Glutamatergic neuron (in vitro differentiated cells): ENCODE measurements at places on chromosomes 3 and 15. TPM values are rescaled to one million over a fixed set of nuclear protein-coding genes. Genes with fewer than 3 reads are reported as not detected.

DNA sequence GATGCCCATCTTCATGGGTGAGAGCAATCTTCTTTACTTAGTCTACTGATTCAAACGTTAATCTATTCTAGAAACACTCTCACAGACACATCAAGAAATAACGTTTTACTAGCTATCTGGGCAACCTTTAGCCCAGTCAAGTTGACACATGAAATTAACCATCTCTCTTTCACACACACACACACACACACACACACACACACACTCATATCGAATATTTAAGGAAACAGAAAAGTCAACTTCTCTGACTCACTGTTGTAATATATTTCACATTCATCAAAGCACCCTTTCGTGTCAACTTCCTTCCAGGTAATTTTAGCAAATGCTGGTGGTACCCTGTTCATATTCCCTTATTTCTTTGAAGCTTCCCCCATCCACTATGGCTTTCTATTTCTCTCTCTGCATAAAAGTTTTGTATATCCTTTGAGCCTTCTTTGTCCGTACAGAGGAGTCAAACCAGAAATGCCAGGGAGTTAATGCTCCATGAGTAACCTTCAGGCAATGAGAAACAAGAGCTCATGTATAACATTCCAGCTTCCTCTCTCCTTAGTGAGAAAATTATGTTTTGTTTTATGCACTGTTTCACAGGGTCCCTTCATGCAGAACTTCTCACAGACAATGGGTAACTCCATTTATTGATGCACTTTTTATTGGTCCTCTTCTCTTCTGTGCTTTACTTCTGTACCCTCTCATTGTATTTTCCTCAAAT is 335.5 kb upstream of the CBLB start:
- DNase-seq: no peak

- peak; percentile 49 for DNase-seq
Observed at GRCh38 chr3:49718858-49719213, 648 bp downstream of the AMIGO3 start.

- no peak for DNase-seq
Observed at GRCh38 chr3:78718707-78719106, 1049.1 kb downstream of the ROBO1 start.

GRCh38 chr3:138032567-138032966 is 22.6 kb downstream of the CLDN18 start:
- DNase-seq: no peak

DNA sequence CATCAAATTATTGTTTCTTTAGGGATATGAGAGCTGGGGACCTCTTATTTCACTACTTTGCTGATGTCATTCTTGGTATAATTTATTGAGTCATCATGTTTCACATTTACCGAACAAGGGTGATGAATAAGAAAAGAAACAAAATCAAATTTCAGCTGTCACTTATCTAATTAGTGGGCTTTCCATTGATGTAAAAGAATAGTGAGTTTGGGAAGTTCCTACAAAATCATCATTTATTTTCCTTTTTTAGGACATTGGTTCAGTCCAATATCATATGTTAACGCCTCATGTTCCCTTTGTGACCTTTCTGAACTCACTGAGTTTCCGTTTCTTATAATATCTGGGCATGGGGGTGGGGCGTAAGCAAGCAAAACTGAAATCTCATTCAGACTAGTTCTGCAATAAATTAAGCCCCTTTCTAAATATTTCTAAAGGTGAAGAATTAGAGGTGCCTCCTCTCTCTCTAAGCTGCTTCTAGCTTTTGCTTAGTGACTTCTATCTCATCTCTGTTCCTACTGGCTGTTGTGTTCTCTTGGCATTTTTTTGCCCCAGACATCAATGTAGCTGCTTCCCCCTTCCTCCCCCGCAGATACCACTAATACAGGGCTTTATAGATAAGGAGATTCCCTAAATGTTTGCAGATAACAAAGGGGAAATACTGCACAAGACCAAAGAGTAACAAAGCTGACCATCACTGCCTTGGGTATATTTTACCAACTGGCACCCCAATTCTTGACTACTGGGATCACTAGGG is 238.0 kb upstream of the CTNNB1 start:
- no peak for DNase-seq

DNA sequence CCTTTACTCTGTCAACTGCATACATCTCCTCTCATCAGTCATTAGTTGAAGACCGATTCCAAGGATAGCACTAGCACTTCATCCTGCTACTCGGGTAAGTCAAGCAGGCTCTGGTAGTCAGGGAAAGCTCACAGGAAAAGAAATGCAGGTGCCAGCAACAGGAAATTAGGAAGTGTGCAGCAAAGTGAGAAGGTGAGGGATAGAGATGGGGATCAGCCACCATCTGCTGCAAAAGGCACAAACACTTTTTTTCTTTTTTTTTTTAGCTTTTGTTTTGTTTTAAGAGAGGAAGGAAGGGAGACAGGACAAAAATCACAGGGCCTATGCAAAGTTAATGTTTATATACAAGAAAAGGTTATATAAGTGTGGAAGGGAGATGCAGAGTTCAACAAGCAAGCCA is 9.0 kb upstream of the BTLA start:
- DNase-seq: no peak

DNA sequence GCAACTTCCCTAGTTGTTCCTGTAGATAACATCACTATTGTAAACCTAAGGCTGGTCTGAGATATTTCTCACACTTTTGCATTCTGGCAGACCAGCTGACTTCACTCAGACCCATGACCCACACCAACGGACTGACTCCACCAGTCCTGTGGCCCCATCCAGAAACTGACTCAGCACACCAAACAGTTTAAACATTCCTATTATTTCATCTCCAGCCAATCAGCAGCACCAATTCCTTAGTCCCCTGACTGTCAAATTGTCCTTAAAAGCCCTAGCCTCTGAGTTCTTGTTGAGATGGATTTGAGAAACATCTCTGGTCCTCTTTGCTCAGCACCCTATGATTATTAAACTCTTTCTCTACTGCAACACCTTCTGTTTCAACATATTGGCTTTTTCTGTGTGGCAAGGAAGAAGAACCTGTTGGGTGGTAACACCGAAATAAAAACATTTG is 12.2 kb upstream of the IDH2 start:
- DNase-seq: no peak

- no peak for DNase-seq
Observed at GRCh38 chr15:99068186-99068585, 36.7 kb upstream of the SYNM start.

DNA sequence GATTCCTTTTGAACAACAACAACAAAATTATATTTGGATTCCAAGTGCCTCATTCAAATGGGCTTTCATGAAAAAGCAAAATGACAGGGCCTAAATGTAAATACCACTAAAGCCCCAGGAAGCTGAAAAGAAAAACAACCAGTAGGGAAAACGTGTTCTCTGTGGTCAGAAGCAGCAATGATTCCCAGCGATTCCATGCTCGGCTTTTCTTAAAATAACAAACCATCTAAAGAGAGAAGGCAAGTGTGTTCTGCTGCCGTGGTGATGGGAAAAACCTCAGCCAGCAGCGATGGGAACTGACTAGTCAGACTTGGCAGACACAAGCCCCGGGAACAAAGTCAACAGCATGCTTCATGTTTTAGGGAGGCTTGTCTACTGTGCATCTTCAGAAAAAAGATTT is 153.6 kb downstream of the TNIK start:
- DNase-seq: no peak

DNA sequence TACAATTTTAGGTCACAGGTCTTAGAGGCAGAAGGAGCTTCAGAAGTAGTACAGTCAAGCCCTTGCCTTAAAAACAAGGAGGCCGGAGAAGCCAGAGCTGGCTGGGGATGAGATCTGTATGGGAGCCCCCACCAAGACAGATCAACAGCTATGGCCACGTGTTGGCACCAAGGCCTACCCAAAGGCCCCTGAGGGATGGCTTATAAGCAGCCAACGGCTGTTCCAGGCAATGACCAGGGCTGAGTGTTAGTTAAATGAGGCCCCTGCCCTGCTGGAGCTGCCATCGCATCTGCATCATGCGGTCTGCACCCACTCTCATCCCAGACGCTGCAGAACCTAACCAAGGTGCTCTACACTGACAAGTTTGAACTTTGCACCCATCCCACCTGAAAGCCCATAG is 43.3 kb downstream of the CCDC12 start:
- DNase-seq: no peak

DNA sequence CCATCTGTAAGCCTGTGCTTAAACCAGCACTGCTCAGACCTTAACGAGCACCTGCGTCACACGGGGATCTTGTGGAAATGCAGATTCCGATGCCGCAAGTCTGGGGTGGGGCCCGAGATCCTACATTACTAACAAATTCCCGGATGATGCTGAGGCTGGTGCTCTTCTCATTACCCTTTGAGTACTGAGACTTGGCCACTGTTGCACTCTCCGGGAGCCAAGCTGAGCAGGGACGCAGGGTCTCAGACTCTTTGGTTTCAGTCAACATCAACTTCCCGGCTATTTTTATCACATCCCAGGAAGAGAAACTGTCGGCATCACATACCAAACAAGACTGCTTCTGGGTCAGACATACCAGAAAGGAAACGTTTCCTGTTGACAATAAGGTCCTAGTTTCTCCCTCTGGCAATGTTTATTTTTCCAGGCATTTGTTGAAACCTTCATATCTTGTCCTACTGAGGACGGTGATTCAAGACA is 276.6 kb downstream of the SHQ1 start:
- no peak for DNase-seq

EFCAB12 gene
- total RNA-seq: 0.61 TPM

GADL1 gene
- total RNA-seq: not detected

ATP1B3 gene
- 184 TPM for total RNA-seq

GOLGA6L9 gene
- 17.5 TPM for total RNA-seq

GOLGA6A gene
- total RNA-seq: 0.83 TPM
